ENCODE measurements at places on chromosomes 1 and 21. TPM values are rescaled to one million over a fixed set of nuclear protein-coding genes. Genes with fewer than 3 reads are reported as not detected.

DNA sequence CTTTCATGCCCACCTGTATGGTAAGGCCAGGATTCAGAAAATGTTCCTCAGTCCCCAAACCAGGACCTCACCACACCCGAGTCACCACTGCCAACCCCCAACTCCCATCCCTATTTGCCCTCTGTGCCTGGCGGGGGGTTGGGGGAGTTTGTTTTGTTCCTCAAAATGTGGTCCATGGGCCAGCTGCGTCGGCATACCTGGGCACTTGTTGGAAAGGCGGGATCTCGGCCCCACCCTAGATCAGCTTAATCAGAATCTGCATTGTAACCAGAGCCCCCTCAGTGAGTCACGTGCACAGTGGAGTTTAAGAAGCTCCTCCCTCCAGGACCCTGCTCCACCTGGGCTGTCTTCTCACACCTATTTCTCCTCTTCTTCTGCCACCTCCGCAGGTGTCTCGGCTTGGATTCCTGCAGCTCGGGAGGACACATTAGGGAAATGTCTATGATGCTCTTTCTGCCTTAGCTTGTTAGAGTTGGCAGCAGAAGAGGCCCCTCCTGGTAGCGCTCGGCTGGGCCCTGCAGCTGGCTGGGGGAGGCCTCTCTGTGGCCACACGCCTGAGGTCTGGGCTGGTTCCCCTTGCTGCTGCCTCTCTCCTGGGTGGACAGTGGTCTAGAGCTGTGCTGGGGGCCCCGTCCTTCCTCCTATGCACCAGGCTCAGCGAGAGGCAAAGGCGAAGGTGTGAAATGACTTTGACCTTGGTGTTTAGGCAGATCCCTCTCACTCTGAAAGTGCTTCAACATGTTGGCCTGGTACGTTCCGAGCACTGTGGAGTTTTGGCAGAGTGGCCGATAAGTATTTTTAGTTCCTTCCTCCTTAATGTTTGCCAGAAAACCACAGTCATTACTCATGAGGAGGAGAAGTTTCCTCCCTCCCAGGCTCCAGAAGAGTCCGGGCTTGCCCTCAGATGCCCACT lies 41.8 kb upstream of the CAMTA1 start:
- no peaks in the 10 kb centered on the region for H3K4me1 ChIP-seq
- H3K36me3 ChIP-seq, result no peaks in the 10 kb centered on the region
- DNase-seq, result no peak
- no peaks in the 10 kb centered on the region for H3K27me3 ChIP-seq
- H3K27ac ChIP-seq, result no peak overlapping the region

- peak; percentile 79 for DNase-seq
- no peaks in the 10 kb centered on the region for H3K27me3 ChIP-seq
- peaks cover 72% of the 10 kb centered on the region for H3K4me1 ChIP-seq
- H3K4me3 ChIP-seq, result no peak overlapping the region
These were observed 7.5 kb downstream of the ELF3 start for GRCh38 chr1:202017749-202018467.

PLA2G2A gene
- 57.7 TPM for total RNA-seq

LCE2A gene
- total RNA-seq, result not detected

DNA sequence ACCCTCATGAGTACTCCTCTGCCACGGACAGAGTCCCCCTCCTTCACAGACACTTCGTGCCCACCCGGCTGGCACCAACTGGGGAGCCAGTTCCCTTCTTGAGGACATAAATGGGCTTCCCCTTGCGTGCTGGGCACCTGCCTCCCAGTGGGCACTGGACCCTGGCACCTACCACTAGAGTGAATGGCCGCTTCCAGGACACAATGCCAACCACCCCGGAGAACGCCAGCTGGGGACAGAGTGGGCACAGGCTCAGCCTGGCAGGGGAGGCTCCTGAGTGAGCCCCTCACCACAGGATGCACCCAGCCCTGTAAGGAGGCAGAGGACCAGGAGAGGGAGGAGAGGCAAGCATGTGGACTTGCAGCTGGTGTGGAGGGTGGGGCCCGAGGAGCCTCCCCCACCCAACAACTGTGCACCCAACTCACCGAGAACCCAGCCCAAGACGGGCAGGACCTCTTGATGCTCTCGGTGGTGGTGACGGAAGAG lies 1.0 kb downstream of the ENTREP3 start:
- peaks cover 35% of the 10 kb centered on the region for H3K4me1 ChIP-seq
- no peak overlapping the region for H3K27ac ChIP-seq

- DNase-seq, result peak; percentile 21
- H3K4me3 ChIP-seq, result no peak overlapping the region
- H3K36me3 ChIP-seq, result no peaks in the 10 kb centered on the region
These were observed 215.9 kb downstream of the TOMM20 start for GRCh38 chr1:234912548-234913277.

DNA sequence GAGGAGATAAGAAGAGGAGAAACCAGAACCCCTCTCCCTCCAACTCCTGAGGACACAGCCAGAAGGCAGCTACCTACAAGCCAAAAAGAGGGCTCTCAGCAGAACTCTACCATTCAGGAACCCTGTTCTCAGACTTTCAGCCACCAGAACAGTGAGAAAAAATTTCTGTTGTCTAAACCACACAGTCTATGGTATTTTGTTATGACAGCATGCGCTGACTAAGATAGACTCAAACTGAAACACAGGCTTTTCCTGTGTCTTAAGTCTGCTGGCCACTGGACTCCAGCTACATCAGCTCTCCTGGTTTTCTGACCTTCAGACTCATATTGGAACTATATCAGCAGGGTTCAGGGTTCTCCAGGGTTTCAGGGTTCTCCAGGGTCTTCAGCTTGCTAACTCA lies 126.5 kb upstream of the TNFSF4 start:
- H3K27ac ChIP-seq, result no peak overlapping the region
- H3K27me3 ChIP-seq, result no peaks in the 10 kb centered on the region
- H3K36me3 ChIP-seq, result no peaks in the 10 kb centered on the region
- no peaks in the 10 kb centered on the region for H3K4me1 ChIP-seq

- no peaks in the 10 kb centered on the region for H3K36me3 ChIP-seq
- H3K4me1 ChIP-seq, result peaks cover 31% of the 10 kb centered on the region
- no peaks in the 10 kb centered on the region for H3K27me3 ChIP-seq
- DNase-seq, result no peak
These were observed 4.3 kb upstream of the CCDC27 start for GRCh38 chr1:3747903-3748302.

PTCH2 gene
- 0.99 TPM for total RNA-seq

KPRP gene
- total RNA-seq, result not detected

DNA sequence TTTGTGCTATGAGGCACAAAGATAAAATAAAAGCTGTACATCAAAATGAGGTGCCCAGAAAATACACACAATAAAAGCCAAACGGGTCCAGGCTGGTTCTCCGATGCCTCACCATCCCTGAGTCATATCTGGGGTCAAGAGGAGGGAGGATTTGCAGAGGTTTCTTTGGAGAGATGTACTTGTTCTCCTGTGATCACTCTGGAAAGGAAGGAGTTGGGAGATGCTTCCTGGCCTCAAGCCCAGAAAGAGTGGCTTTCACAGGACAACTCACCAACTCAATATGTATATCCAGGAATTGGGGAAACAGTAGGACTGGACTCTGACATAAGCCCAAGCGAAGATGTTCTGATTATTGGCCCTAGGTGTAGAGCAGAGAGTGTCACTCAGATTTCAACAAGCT lies 51.9 kb downstream of the DIPK1A start:
- H3K4me3 ChIP-seq, result no peak overlapping the region
- no peaks in the 10 kb centered on the region for H3K27me3 ChIP-seq

- no peaks in the 10 kb centered on the region for H3K4me1 ChIP-seq
- no peaks in the 10 kb centered on the region for H3K27me3 ChIP-seq
- H3K27ac ChIP-seq, result no peak overlapping the region
- no peak overlapping the region for H3K4me3 ChIP-seq
- no peak for DNase-seq
- no peaks in the 10 kb centered on the region for H3K36me3 ChIP-seq
These were observed 642.7 kb downstream of the NPHP4 start for GRCh38 chr1:5349526-5349925.

OLFML2B gene
- total RNA-seq, result 4.9 TPM
